ENCODE measurements at places on chromosomes 13 and 19.

DNA sequence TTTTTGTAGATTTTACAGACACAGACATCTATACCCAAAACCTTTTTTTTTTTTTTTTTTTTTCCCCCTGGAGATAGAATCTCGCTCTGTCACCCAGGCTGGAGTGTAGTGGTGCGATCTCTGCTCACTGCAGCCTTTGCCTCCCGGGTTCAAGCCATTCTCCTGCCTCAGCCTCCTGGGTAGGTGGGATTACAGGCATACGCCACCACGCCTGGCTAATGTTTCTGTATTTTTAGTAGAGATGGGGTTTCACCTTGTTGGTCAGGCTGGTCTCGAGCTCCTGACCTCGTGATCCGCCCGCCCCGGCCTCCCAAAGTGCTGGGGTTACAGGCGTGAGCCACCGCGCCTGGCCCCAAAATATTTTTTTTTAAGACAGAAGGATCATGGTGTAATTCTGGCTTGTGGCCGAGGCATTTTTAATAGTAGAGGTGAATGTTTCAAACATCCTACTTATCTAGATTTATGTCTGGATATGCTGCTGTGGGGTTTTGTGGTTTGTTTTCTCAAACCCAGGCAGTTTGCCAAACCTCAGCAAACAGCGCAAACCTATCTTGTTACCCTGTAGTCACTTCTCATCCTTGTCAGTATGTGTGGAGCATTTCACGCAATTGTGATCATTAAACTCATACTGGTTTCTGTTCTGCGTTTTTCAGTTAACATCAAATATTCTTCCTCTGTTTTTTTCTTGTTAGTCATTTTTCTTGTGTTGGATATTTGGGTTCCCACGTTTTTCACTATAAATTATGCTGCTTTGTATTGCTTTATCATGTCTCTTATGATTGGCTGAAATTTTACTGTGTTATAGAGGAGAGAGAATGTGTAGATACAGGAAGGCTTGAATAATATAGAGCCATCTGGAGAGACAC lies 36.2 kb upstream of the GARRE1 start:
- DNase-seq, result no peak

- DNase-seq, result no peak
Observed at GRCh38 chr13:76214001-76214400, 577.9 kb downstream of the LMO7 start.

DNA sequence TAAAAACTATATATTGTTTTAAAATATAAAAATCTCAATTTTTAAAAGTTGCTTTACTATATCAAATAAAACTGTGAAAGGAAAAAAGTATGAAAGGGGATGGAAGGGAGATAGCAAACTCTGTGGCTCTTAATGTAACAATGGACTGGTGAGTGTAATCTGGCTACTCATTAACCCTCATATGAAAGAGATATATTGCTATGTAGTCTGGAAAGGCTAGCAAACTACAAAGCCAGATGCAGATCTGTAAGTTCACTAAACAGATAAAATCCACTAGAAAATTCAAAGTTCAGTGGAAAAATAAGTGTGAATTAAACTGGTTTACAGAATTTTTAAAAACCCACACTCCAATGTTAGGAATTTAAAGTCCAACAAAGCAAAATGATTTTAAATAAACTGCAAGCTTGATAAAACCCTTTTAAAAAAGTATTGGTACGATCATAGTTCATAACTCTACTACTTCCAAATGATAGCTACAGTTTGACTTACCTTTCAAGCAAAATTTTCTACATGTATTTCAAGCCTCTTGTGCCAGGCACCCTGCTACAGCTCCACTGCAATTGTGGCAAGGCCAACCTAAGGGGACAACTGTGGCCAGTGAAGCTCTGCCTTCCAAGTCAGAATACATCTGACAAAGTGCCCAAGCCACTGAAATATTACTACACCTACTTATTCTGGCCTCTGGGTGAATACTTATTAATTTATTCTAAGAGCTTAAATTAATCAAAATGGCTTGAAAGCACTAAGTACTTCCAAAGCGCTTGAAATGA lies 647 bp upstream of the ELF1 start:
- no peak for DNase-seq

- DNase-seq, result no peak
Observed at GRCh38 chr13:92126399-92126798, 728.0 kb downstream of the GPC5 start.

GRCh38 chr13:113078902-113079780 lies 26.4 kb upstream of the F7 start:
- no peak for DNase-seq

GRCh38 chr13:21069561-21070004 lies 8.2 kb upstream of the LATS2 start:
- DNase-seq, result no peak

DNA sequence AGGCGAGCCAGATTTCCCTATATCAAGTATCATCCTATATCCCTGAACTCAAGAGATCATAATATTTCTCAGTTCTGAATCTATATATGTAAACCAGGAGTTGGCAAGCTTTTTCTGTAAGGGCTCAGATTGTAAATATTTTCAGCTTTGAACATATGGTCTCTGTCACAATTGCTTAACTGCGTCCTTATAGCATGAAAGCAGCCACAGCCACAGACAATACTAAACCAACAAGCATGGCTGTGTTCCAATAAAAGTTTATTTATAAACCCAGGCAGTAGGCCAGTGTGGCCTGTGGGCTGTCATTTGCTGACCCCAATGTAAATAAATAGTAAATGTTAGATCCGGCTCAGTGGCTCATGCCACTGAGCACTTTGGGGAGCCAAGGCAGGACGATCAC lies 12.2 kb upstream of the MYH14 start:
- no peak for DNase-seq

DNA sequence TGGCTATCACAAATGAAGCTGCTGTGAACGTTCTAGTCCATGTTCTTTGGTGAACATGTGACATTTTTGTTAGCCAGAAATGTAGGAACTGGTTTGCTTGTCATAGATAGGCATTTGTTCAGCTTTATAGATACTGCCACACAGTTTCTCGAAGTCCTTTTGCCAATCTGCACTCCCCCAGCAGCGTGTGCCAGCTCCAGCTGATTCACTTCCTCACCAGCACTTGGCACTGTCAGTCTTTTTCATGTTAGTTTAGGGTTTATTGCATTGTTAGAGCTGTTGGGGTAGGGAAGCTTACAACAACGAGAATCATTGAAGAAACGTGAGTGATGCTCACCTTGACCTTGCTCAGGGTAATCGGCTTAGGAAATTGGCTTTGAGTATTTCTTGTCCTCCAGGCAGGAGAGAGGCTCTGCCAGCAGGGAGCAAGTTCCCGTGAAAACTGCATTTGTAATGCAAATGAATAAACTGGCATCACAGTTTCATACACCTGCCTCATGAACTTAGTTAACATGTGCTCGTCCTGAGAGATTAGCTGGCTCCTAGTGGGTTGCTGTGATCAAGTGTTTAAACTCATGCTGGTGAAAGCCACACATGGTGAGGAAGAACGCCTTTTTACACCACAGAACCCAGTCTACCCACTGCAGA lies 83.9 kb downstream of the ING1 start:
- no peak for DNase-seq

GRCh38 chr13:66984241-66984640 lies 245.9 kb downstream of the PCDH9 start:
- no peak for DNase-seq

DNA sequence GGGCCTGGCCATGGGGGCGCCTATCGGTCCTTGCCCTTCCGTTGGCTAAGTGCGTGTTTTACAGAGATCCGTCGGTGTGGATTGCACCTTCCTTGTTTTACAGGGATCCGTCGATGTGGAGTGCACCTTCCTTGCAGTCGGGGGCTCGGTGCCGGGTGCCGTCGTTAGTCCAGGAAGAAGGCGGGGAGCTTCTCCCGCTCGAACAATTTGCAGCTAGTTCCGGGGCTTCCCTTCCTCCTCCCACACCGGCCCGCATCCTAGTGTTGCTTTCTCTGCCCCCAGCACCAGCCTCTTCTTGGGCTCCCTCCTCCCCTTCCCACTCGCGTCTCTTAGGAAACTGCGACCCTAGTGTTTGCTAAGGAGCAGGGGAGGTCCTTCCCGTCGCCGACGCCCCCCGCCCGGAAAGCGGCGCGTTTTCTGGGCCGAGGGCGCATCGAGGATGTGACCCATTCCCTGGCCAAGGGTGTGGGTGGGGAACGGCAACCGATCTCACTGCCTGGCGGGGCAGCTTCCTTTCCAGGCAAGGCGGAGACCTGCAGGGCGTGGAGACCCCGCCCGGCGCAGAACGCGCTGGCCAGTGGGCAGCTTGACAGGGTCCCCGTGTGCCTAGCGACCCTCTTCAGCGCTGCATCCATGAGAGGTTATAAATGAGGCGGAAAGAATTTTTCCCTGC lies 75.7 kb upstream of the ZNF91 start:
- DNase-seq, result no peak

DNA sequence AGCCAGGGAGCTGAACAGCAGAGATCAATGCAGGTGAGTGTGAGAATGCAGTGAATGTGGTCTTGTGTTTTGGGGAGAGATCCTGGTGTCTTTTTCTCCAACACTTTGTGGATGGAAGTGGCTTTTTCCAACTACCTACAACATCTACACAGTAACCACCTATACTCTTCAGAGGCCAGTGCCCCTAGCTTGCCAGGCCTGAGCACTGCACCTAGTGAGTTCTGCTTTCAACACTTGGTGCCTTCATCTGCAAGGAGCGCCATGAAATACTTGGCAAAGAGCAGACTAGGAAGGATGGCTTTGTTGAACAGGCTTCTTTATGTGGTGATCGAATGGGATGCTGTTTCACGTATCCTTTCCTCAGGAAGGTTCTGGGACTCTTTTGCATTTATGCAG lies 21.3 kb upstream of the HMGB1 start:
- no peak for DNase-seq

DNA sequence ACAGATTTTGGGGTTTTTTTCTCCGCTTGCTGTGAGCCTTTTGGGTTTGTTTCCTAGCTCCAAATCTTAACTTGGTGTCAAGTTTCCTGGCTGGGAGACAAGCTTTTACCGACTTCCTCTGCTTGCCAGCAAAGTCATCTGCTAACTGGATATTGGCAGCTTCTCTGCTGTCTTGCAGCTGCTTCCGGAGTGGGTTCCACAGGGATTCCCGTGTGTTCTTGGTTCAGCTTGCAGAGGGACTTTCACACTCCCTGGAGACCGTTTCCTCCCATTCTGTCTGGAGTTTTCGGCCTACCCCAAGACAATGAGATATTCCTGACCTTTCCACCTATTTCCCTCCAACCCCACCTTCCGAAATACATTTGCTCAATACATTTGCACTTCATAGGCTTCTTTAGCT lies 2.2 kb upstream of the COLGALT1 start:
- DNase-seq, result no peak

- no peak for DNase-seq
Observed at GRCh38 chr19:38145623-38146022, 78.4 kb downstream of the DPF1 start.

DNA sequence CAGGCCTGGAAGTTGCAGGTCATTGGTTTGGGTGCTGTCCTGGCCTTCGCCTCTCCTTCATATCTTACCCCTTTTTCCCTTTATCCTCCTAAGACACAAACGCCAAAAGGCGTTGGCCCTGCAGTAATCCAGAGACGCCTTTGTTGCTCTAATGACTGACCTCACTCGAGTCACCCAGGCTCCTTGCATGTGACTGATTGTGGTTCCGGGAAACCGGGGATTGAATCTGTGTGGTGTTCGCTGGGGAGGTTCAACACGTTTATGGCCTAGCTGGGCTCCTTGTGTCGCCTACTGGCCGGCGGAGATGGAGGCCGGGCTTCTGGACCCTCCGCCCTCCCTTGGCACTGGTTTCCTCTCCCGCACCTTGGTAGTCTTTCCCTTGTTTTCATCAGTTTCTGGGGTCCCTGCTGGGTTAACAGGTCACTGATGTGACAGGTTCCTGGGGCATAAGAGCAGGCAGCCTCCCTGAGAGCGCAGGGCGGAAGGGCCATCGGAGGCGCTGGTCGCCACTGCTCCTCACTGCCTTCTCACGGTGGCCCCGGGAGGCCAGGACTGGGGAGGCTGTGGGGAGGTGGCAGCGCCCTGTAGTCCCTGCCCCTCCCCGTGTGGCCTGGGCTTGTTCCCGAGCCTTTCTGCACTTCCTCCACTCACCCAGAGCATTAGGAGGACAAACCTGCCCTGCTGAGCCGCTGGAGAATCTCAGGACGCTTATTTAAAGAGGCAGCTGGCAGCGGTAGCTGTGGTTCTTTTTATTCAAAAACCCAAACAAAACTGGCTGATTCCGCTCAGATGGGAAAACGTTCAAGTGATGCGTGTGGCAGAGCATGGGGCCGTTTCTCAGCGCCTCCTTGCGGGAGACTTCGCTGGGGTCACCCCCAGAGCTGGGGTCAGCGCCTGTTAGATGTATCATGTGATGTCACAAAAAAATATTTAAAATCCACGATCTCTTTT lies 18.1 kb upstream of the NDUFS7 start:
- no peak for DNase-seq

DNA sequence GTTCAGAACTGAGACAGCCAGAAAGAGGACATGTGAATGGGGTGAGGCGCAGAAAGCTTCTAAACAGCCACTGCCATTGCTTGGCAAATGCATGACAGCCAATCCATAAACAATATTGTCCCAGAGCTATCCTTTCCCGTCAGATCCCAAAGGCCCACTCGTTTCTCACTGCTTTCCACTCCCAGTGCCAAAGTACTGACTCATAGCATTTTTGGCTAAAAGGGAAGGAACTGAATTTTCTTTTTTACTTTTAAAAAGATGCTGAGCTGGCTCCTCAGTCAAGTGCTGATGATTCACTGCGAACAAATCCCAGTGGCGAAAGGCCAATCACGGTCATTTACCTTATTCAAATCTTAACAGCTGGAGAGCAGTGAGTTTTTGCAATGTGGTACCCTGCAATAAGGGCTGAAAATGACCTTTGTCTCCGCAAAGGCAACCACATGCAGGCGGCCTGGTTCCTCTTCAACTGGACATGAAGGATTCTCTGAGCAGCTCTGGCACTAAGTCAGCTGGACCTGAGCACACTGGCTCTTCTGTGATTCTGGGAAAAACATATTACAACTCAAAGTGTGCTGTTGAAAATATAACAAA lies 151.7 kb downstream of the DCLK1 start:
- no peak for DNase-seq

GRCh38 chr13:37534181-37534580 lies 64.4 kb downstream of the POSTN start:
- no peak for DNase-seq

- no peak for DNase-seq
Observed at GRCh38 chr19:31102674-31103073, 246.6 kb downstream of the TSHZ3 start.

DNA sequence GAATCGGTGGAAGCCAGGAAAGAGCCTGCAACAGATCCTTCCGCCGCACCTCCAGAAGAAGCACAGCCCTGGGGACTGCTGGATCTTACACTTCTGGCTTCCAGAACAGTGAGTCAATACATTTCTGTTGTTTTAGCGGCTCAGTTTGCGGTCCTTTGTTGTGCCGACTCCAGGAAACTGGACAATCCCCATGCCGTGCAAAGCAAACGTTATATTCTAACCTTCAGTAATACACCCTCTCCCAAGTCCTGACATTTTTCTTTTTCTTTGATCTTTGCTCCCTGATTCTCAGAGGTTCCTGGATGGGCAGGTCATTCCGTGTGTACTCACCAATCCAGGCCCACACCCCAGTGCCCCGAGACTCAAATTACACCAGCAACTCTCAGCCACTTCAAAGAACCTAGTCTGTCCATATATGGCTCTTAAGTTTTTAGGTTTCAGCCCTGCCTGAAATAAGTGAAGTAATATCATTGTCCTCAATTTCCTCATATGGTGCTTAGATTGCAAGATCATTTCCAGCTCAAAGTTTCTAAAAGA lies 387.1 kb upstream of the SGCG start:
- no peak for DNase-seq

Data from stimulated activated CD4-positive, alpha-beta T cell treated with anti-CD3 and anti-CD28 coated beads, Interleukin-4, amount 100 ng/mL, for 4 hours (primary cell).